ENCODE measurements at places on chromosomes 6 and 20. TPM values are rescaled to one million over a fixed set of nuclear protein-coding genes. Genes with fewer than 3 reads are reported as not detected.

Gene MAPK13
- 0.46 TPM for total RNA-seq

GRCh38 chr6:118377711-118378414, 170.2 kb upstream of the PLN start:
- DNase-seq: no peak

DNA sequence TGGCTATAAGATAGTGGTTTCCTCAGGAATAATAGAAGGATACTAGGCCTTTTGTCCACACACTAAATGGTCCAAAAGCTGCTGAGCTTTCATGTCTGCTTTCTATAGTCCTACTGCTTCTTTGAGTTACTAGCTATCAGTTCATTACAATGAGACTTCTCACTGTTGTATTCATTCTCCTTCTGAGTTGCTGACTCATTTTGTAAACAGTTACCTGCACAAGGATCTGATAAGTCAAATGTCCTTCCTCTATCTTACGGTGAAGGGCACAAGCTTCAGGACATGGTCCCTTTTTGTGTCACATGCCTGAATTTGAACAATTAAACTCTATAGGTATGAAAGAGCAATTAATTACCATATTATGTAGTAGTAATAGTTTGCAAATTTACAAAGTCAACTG, 90.5 kb downstream of the MAN1A1 start:
- DNase-seq: no peak

Gene ENPP4
- total RNA-seq: not detected

DNA sequence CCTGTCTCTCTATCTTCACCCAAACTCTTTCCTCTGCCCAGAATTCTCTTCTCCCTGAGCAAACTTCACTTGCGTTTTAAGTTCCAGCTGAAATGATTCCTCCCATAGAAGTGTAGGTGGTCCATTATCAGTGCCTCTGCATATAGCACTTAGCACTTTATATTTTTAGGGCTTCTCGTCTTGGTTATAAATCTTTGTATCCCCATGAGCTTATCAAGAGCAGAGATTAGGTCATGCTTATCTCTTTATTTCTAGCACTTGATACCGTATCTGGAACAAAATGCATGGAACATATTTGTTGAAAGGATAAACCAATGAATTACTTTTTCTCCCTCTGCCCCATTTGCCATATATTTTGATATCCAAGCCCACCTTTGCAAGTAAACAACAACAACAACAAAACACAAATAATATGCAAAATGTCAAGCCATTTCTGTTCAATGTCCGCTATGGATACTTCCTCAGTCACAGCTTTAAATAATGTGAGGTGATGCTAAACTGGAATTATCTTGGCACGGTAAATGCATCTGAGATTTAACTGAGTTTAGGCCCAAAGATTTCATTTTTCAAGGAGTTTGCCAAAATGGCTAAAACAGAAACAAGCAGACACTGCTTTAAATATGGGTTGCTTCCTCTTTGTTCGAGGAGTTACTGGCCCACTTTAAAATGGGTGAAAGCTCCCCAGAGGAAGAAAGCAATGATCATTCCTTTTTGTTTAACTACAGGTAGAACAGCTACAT, 106.2 kb upstream of the STMND1 start:
- DNase-seq: no peak

Gene ZNF341
- 1.6 TPM for total RNA-seq
